Neural cell (in vitro differentiated cells): ENCODE measurements at places on chromosomes 1 and 21. TPM values are rescaled to one million over a fixed set of nuclear protein-coding genes. Genes with fewer than 3 reads are reported as not detected.

CLEC20A gene
- 0.78 TPM in 1 of 2 replicates, not detected in the other for polyA plus RNA-seq

GTF2B gene
- 129 and 142 TPM in 2 replicates for polyA plus RNA-seq

CFAP45 gene
- polyA plus RNA-seq = 0.12 TPM in 1 of 2 replicates, not detected in the other

HNRNPR gene
- 295 and 345 TPM in 2 replicates for polyA plus RNA-seq

NKAIN1 gene
- polyA plus RNA-seq = 33.4 and 55.3 TPM in 2 replicates

DNAJC28 gene
- polyA plus RNA-seq = 5.5 and 6.0 TPM in 2 replicates

APH1A gene
- polyA plus RNA-seq = 164 and 167 TPM in 2 replicates

KCNE2 gene
- 0.25 and 0.30 TPM in 2 replicates for polyA plus RNA-seq

LRRIQ3 gene
- polyA plus RNA-seq = not detected in 2 replicates

MROH9 gene
- polyA plus RNA-seq = not detected in 2 replicates

UBE2U gene
- polyA plus RNA-seq = not detected in 2 replicates

EXTL1 gene
- 2.0 and 2.7 TPM in 2 replicates for polyA plus RNA-seq

MTARC1 gene
- polyA plus RNA-seq = 2.9 and 4.2 TPM in 2 replicates

PRDM16 gene
- 0.16 and 0.21 TPM in 2 replicates for polyA plus RNA-seq

HES2 gene
- polyA plus RNA-seq = not detected in 2 replicates
